ENCODE measurements at places on chromosomes 4 and X.

DNA sequence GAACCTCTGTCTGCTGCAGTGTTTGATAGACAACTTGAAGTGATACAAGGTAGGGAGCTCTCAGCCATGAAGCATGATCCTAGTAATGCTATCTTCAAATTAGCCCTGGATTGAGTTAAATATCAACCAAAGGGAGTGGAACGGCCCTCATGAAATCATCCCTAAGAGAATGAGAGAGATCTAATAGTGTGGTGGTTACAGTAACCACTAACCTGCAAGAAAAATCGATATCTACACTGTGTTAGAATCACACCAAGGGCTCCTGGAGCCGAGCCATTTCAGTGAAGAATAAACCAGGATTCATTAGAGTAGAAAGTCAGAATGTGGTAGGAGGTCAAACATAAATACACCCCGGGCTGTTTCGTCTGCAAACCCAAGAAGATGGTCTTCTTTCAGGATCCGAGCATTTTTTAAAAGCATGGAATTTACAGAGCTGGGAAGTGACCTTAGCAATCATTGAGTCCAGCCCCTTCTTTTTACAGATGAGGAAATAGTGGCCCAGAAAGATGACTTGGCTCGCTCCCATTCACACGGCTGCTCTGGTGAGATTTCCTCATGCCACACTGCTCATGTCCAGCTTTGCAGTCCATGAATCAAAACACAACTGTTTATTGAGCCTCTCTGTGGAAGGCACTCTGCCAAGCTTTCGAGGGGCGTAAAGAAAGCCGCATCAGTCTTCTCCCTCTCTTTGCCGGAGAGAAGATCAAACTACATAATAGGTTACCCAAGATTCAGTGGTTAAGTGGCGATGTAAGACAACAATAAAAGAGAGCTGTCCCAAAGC is 5.5 kb upstream of the DCTD start:
- no peak for DNase-seq

- DNase-seq: no peak
These were observed 51.2 kb downstream of the INTS12 start for GRCh38 chr4:105657117-105657765.

- no peak for DNase-seq
These were observed 82.7 kb downstream of the CCSER1 start for GRCh38 chr4:90209922-90210321.

DNA sequence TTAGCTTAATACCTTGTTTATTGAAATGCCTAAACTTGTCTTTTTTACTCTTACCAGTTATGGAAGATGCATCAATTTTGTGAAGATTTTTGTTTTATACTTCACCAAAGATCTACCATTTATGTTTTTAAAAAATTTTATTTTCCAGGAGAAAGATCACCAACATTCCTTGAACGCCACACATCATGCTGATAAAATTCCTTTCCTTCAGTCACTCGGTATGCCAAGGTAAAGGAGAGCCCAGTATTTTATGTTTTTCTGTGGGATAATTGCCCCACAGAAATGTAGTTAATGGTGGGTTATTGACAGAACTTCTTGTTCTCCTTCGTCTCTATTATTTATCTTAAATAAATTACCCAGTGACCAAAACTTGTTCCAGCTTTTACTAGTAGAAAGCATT is 217.0 kb downstream of the GC start:
- no peak for DNase-seq

DNA sequence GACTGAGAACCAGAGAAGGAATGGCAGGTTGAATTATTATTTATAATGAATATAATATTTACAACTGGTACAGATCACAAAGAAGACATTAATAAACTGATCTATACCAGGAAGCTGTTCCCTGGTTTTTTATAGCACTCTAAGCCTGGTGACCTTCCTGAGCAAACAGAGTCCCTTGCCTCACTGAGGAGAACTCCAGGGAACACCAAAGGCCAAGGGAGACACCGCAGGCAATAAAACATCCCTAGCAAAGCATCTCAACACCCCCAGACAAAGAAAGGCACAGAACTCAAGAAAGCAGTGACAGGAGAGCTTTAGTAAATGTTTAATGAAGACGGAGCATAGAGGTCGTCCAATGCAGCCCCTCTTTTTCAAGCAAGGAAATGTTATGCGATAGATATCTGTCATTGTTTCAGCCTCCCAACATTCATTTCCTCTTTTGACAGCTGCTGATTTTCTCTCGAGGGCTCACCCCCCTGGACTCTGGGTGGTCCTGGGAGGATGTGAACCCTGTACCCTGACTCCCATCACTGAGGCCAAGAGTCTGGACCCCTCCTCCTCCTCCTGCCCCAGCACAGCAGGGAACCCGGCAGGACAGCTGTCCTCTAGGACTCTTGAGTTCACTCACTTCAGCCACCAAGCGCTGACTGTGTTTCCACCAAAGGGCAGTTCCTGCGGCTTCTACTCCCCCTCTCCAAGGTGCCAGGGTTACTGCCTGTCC is 342.5 kb upstream of the GATB start:
- no peak for DNase-seq

DNA sequence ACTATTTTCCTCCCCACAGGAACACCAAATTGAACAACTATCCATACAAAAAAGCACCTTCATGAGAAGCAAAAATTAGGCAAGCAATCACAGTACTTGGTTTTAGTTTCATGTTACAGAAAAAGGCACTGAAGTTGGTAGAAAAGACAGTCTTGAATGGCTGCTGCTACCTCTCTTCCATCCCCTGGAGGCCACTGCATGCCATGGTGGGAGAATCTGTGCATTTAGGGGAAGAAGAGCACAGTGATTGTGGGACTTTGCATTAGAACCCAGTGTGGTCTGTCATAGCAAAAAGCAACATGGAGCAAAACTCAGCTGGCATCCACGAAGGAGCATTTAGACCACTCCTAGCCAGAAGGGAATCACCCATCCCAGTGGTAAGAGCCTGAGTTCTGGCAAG is 941.9 kb downstream of the PCDH18 start:
- no peak for DNase-seq

GRCh38 chrX:150575419-150575814 is 7.0 kb downstream of the MTM1 start:
- peak; percentile 68 for DNase-seq

DNA sequence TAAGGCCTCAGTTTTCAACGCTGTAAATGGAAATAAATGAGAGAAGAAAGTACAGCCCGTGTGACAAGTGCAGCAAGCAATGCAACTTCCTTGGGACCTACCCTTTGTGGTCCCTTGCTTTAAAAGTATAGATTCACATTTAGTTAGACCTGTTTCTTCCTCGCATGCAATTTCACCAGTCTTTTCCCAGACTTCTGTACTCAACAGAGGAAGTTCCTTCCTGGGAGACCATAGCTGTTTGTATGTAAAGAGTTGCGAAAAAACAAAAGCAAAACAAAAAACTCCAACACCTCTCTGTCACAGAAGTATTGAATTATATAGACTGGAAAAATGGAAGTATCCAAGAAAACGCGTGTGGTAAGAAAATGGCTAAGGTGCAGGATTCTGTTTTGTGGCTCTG is 1.1 kb upstream of the IRF2 start:
- no peak for DNase-seq

DNA sequence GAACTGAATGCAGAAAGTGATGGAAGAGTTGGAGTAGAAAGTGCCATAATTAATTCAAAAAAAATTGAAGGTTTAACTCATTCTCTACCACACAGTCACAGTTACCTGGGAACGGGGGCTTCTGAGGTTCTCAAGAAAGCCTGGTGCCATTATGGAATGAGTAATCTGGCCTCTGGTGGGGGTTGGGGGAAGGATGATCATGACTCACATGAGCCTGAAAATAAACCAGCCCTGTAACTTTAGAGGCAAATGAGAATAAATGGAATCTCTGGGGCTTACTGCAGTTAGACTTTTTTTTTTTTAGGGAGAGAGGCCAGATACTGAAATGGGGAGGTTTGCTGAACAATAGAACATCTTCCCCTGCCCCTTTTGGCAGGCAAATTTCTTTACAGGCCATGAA is 55.3 kb downstream of the SOD3 start:
- no peak for DNase-seq

DNA sequence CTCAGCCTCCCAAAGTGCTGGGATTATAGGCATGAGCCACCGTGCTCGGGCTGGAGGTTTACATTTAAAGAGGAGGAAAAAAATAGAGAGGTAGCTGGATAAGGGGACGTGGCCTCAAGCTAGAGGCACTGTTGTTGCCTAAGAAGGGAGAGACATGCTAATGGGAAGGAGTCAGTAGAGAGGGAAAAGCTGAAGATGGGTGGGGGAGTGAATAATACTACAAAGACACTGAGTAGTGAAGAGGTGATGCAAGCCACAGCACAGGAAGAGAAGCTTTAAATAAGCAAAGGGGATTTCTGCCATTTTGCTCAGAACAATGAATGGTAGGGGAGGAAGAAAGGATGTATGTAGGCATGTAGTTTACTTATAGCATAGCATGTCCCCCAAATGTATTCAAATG is 11.5 kb upstream of the AP1S2 start:
- DNase-seq: no peak

- no peak for DNase-seq
These were observed 158.9 kb upstream of the MAD2L1 start for GRCh38 chr4:120225527-120225926.

DNA sequence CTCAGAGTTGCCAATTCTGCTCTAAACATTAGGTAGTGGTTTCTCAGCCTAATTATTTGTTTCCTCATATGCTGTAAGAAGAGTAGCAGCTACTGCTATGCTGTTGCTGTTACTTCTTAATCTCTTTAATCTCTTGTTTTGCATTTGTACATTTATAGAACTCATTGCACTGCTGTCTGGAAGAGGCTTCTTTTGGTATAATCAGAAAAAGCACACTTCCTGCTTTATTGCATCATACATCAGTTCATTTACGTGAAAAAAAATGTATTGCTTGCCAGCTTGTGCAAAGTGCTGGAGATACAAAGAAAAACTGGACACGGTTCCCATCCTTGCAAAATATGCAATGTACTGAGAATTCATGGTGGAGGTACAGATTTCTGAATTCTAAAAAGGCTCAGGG is 332.0 kb downstream of the GRXCR1 start:
- no peak for DNase-seq

Measured in stimulated activated CD4-positive, alpha-beta T cell treated with anti-CD3 and anti-CD28 coated beads, Interleukin-2, amount 100 ng/mL, for 24 hours (primary cell).